Muscle of back (tissue), 13 donors: ENCODE measurements at places on chromosomes 4 and X.

- DNase-seq = peak; percentile 25
Measured at GRCh38 chr4:77564231-77564630, 41.4 kb upstream of the CXCL13 start.

GRCh38 chr4:104818579-104818978, 323.9 kb upstream of the CXXC4 start:
- no peak for DNase-seq

- DNase-seq = no peak
Measured at GRCh38 chrX:45479835-45480422, 279.3 kb upstream of the DIPK2B start.

DNA sequence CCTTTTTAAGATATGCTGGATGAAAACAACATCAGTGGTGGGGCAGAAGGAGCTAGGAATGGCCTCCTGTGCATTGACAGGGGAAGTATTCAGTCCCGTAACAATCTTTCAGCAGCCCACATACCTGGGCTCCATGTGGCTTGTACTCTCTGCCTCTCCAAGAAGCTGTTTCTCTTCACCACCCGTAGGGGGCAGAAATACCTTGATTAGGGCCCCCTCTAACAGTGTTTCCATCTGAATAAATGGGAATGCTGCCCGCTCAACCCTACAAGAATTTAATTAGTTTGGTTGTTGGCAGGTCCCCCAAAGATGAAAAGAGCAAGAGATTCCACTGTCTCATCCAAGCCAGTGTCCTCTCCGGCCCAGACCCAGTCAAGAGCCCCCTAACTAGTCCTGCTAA, 155.2 kb downstream of the SMIM20 start:
- DNase-seq = no peak

GRCh38 chr4:38654273-38654672, 9.7 kb upstream of the KLF3 start:
- no peak for DNase-seq

DNA sequence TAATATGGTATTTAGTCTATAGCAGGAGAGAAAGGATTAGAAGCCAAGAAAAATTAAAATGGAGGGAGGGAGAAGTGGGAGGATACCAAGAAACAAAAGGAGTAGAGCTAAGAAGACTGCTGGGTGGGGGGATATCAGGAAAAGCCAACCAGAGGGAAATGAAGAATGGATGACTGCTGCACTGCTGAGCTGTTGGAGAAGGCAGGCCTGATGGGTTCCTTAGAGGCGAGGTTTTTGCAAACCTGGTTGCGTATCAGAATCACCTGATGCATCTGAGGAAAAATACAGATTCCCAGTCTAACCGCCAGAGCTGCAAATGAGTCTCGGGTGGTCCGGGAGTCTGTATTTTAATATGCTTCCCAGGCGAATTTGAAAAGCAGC, 1.5 kb downstream of the PGRMC1 start:
- no peak for DNase-seq

- DNase-seq = no peak
Measured at GRCh38 chrX:39705290-39705689, 392.5 kb downstream of the BCOR start.

- DNase-seq = peak; percentile 75
Measured at GRCh38 chr4:53590187-53590586, 1.1 kb downstream of the LNX1 start.

GRCh38 chrX:111568354-111568753, 56.9 kb downstream of the SERTM2 start:
- peak; percentile 11 for DNase-seq

GRCh38 chr4:40555176-40555900, 74.3 kb downstream of the RBM47 start:
- DNase-seq = no peak

- DNase-seq = no peak
Measured at GRCh38 chr4:112748352-112748878, 111.5 kb downstream of the LARP7 start.

DNA sequence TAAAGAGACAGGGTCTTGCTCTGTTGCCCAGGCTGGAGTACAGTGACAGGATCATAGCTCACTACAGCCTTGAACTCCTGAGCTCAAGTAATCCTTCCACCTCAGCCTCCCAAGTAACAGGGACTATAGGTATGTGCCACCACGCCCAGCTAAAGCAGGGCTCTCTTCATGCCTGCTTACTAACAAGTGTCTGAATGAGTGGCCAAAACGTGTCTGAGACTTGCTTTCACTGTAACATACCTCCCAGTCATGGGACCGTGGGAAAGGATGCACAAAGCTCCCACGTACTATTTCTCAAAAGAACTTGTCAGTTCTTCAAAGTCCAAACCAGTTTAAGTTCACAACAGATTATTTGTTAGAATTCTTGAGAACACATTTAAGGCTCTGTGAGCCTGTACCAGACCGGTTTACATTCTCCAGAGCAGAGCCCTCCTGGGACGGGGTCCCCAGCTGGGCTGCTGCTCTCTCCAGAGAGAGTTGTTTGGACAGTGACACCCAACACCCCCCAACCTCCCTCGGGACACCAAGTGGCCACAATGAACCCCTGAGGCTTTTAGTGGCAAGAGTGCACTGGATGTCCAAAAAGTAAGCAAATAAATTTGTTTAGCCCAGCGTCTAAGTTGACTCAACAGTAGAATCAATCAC, 24.1 kb downstream of the SH3KBP1 start:
- no peak for DNase-seq

DNA sequence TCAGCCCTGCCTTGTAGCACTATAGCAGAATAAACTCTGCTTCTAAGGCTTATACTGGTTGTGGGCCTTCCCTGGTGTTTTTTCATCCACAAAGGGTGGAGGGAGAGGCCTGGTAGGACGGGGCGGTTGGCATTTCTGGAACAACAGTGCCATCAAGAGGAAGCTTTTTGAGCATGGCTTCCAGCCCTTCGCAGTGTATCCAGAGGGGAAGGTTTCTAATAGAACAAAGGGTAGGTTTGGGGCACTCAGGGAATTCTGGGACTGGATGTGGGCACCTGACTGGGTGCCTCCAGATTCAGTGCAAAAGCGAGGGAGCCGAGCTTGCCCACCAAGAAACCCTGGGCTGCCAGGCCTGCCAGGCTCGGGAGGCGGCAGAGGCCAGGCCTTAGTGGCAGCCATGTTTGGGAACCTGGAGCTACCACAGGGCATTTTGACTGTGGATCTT, 229.6 kb upstream of the AGTR2 start:
- DNase-seq = peak; percentile 3

- no peak for DNase-seq
Measured at GRCh38 chr4:83281307-83281706, 3.3 kb downstream of the COQ2 start.

DNA sequence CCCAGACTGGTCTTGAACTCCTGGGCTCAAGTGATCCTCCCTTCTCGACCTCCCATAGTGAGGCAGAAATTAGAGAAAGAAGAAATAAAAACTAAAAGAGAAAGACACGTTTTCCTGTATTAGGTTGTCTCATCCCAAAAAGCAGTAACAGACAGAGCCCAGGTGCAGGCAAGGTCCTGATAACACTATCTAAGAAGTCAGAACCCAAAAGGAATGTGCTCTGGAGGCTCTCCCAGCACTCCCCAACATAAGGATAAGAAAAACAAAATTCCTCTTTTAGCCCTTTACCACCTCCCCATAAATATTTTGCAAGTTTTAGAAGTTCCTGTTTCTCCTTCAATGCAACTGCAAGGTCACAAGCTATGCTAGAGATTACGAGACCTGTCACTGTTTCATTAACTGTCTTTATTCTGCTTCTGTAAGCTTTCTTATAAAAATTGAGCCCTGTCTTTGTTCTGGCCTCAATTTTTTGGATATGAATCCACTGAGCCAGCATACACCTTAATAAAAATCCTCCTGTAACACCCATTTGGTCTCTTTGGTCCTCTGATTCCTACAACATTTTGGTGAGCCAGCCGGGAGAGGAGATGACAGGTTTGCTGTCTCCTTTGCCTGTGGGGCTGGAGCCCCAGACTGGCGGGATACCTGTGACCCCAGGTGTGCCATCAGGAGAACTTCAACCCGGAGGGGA, 25.9 kb downstream of the LIAS start:
- no peak for DNase-seq

- no peak for DNase-seq
Measured at GRCh38 chrX:53268173-53268572, 13.2 kb downstream of the IQSEC2 start.

GRCh38 chrX:2782171-2782570, 30.3 kb downstream of the XG start:
- DNase-seq = no peak

GRCh38 chr4:186760576-186760975, 36.9 kb upstream of the FAT1 start:
- no peak for DNase-seq

DNA sequence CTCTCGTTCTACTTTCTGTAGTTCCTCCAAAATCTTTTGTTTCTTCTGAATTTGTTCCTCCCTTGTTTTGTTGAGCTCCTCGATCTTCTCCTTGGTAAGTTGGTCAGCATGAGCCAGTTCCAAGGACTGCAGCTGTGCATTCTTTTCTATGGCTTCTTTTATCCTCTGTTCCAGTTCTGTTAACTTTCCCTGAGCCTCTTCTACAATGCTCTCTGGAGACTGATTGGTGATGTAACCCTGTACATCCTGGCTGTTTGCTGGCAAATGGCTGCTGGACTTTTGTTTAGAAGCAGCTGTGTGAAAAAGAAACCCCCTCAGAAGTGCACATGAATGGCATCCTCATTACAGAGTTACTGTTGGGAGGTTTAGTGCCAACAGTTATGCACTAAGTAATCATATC, 70.5 kb upstream of the COX18 start:
- DNase-seq = peak; percentile 44

GRCh38 chrX:132648895-132649294, 160.1 kb upstream of the MBNL3 start:
- DNase-seq = no peak

- no peak for DNase-seq
Measured at GRCh38 chrX:151279161-151279560, 102.8 kb downstream of the GPR50 start.

DNA sequence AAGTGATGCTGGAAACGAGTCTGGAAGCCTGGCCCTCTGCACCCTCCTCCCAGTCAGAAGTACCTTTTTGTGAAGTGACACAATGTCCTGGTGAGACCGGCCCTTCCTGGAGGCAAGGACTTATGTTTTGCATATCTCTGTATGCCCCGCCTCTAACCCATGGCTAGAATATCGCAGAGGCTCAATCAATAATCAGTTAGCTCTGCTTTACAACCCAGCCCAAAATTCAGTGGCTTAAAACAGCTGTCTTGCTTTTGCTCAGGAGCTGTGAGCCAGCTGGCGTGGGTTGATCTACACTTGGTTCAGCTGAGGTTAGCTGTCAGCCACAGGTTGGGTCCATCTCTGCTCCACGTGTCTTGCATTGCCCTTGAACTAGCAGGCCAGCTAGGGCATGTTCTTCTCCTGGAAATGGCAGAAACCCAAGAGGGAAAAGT, 98.8 kb upstream of the METTL14 start:
- DNase-seq = peak; percentile 38

DNA sequence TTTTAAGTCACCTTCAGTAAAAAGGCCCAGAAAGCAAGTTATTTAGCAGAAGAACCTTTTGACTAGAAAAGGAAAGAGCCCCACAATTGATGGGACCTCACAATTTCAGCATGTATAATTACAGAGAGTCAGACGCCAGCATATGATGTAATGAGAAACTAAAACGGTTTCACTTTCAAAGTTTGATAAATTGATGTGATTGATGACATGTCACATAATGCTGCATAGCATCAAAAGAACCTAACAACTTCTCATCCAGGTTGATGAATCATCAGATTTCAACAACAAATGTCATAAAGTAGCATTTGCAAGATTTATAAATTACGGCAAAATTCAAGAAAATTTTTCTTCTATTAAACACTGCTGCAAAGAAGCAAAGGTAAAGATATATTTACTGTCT, 3.9 kb upstream of the GAR1 start:
- DNase-seq = no peak

- no peak for DNase-seq
Measured at GRCh38 chrX:14014526-14014925, 15.2 kb downstream of the GEMIN8 start.

- DNase-seq = no peak
Measured at GRCh38 chr4:61933527-61933926, 733.4 kb downstream of the ADGRL3 start.

- no peak for DNase-seq
Measured at GRCh38 chr4:53484911-53485657, 106.2 kb downstream of the LNX1 start.

GRCh38 chrX:106649523-106650428, 38.0 kb downstream of the RADX start:
- DNase-seq = no peak

DNA sequence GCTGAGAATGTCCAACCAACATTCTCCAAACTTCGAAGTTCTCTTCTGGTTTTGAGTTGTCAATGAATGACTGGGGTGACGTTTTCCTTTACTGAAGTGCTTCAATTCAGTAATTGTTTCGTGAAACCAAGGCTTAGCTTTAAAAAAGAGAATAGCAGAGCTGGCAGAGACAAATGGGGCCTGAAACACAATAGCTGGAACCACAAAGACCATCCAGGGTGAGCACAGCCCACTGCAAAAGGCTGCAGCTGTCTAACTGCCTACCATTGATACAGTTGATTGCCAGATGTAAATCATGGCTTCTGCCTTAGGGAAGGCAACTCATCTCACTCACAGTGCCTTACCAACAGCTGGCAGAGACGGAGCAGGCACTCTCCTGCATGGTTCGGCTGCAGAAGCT, 78.7 kb upstream of the ZNF518B start:
- DNase-seq = no peak

GRCh38 chr4:180028682-180029081, 2214.5 kb upstream of the TENM3 start:
- peak; percentile 23 for DNase-seq

DNA sequence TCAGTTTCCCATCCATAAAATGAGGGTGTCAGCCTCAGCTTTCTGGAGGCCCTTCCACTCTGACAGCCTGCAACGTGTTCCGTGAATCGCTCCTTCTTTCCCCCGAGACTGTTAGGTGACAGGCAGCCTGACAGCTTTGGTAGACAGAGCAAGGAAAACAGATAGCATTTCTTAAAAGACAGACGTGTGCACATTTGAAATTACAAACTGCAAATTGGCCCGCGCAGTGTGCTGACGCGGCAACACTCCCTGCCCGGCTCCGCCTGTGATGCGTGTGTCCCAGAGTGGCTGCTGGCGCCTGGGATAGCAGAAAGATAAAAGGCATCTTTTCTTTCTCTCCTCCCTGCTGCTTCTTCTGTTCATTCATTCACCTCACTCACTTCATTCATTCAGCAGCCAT, 245.3 kb downstream of the AFAP1 start:
- DNase-seq = no peak

DNA sequence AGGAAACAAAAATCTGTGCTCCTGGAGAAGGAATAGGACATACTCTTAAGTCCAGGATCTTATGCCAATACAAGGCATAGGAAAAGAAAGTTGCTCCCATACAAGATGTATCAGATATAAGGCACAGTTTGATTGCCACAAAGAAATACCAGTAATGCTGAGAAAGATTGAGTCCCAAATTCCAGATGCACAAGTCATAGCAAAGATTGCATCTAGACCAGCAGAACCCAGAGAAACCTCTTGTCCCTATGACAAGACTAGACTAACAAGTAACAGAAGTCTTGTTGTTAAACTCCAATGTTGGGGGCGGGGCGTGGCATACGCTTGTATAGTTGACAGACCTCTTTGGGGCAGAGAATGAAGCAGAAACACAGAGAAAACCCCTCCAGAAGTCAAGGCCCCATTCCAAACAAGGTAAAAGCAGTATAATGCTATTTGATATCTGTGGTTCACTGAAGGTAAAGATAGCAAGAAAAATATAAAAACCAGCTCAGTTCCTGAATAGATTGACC, 671.5 kb upstream of the GRIA3 start:
- DNase-seq = no peak
